Fibroblast of villous mesenchyme (primary cell): ENCODE measurements at places on chromosomes 12 and 14. TPM values are rescaled to one million over a fixed set of nuclear protein-coding genes. Genes with fewer than 3 reads are reported as not detected.

- DNase-seq = no peak
Measured at GRCh38 chr14:31935391-31935790, 141.7 kb upstream of the ARHGAP5 start.

GRCh38 chr12:131095826-131096680 lies 142.3 kb downstream of the ADGRD1 start:
- DNase-seq = no peak

GRCh38 chr14:63902375-63902976 lies 49.7 kb downstream of the SYNE2 start:
- no peak for DNase-seq

DNA sequence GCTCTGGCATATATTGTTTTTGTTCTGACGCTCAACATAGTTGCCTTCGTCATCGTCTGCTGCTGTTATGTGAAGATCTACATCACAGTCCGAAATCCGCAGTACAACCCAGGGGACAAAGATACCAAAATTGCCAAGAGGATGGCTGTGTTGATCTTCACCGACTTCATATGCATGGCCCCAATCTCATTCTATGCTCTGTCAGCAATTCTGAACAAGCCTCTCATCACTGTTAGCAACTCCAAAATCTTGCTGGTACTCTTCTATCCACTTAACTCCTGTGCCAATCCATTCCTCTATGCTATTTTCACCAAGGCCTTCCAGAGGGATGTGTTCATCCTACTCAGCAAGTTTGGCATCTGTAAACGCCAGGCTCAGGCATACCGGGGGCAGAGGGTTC lies 77.0 kb downstream of the GTF2A1 start:
- DNase-seq = no peak

- DNase-seq = no peak
Measured at GRCh38 chr14:79502136-79502750, 709.1 kb downstream of the DIO2 start.

DNA sequence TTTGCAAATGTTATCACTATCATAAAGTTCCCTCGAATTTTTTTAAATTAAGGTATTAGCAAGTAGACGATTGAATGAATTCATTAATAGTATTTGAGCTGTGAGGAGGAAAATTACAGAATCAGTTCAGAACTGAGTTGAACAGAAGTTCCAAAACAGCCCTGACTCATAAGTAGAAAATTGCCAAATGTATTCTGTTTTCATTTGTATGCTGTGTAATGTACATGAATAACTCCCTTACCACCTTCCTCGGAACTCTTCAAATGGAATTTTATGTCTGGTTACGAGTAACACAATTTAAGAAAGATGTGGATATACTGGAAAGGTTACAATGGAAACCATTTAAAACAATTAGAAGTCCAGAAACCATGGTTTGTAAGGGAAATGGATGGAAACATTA lies 283.3 kb upstream of the FAR2 start:
- DNase-seq = no peak

GRCh38 chr14:101349108-101349507 lies 212.2 kb upstream of the DIO3 start:
- DNase-seq = no peak

DNA sequence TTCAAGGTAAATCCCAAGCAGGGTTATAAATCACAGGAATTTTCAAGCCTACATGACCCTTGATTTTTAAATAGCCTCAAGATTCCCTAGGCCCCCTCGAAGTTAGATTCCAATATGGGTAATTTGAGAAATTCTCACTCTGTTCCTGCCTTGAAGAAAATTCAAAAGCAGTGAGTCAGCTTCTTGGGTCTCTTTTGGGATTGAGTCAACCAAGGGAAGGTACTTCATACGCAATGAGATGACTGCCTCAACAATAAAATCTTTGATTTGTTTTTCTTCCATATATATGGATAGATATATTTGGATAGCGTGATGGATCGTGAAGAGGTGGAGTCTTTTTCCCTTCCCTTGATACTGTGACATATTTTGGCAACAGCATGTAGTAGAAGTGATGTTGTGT lies 180.4 kb upstream of the ATP2B1 start:
- peak; percentile 11 for DNase-seq

GRCh38 chr14:87785897-87786296 lies 207.1 kb downstream of the GALC start:
- no peak for DNase-seq

DNA sequence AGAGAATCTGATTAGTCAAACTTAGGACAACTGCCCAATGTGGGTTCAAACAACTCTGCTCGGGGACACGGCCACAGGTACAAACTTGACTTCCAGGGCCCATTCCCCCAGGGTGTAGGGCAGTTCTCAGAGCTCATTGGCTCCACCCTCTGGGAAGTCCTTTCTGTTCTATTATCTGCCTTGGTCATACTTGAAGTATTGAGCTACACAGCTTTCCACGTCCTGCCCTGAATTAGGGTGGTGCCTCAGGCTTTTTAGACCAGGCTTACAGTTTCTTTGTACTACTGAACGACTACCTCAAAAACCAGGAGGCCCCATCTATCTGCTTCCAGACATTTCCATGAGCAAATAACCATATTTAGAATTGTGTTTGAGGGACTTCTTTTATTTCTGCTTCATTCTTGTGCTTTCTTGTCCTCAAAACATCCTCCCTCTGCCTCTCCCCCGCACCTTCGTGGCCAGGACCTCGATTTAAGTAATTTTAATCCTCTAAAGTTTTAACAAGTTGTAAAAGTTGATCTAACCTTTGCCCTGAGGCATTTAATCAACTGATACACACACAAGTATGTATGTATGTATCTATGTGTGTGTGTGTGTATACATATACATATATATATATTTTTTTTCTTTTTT lies 281.7 kb upstream of the AMIGO2 start:
- peak; percentile 57 for DNase-seq

GRCh38 chr14:23164250-23164649 lies 19.2 kb downstream of the SLC7A8 start:
- DNase-seq = peak; percentile 25

- DNase-seq = peak; percentile 1
Measured at GRCh38 chr12:40375076-40375475, 150.3 kb downstream of the LRRK2 start.

- DNase-seq = no peak
Measured at GRCh38 chr14:53701108-53701875, 255.3 kb downstream of the BMP4 start.

DNA sequence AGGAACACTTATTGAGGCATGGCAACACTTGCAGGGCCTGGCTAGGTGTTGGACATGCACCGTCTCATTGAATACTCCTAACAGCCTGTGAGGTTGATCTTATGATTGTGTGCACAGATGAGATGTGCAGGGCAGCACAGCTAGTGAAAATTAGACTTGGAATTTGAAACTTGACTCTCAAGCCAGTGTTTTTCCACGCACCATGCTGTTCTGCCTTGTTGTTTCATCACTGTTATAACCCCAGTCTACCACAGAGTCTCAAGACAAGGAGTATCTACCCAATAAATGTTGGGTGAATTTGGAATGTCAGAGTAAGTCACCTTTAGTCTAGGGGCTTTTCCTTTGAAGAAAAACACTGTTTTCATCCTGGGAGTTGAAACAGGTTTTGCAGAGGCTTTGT lies 55.8 kb upstream of the LRIG3 start:
- peak; percentile 36 for DNase-seq

- DNase-seq = no peak
Measured at GRCh38 chr12:62898526-62898925, 36.4 kb downstream of the PPM1H start.

GRCh38 chr12:93048656-93049055 lies 119.6 kb upstream of the EEA1 start:
- DNase-seq = no peak

DNA sequence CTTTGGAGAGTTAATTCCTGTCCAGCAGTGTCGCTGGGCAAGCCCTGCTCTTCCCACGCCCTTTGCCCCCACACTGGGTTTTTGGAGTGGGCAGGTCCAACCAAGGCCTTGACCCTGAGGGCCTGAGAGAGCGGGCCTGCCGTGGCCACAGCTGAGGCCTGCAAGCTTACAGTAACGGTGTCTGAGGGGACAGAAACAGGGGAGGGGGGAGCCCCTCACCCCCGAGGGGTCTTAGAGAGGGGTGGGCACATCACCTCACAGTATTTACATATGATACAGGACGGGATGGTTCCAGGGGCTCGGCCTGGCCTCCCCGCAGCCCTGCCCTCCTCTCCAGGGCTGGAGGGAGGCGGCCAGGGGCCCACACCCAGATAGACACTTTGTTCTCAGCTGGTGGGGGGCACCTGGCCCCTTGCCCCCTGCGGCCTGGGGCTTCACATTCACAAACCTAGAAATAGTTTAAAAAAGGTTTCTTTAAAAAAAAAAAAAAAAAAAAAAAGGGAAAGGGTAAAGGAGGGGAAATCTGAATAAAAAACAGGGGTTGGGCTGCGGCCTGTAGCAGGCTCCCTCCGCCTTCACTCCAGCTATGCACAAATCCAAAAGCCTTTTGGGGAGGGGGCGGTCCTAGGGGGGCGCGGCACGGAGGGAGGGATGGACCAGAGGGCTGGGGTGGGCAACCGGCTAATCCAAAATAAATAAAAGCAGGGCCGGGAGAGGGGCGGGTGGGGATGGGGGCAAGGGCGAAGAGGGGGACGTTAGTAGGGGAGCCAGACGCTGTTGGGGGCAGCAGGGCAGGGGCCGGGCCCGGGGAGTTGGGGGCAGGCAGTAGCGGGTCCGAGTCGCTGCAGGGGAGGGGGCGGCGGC lies 14.8 kb upstream of the PLA2G1B start:
- DNase-seq = no peak

DNA sequence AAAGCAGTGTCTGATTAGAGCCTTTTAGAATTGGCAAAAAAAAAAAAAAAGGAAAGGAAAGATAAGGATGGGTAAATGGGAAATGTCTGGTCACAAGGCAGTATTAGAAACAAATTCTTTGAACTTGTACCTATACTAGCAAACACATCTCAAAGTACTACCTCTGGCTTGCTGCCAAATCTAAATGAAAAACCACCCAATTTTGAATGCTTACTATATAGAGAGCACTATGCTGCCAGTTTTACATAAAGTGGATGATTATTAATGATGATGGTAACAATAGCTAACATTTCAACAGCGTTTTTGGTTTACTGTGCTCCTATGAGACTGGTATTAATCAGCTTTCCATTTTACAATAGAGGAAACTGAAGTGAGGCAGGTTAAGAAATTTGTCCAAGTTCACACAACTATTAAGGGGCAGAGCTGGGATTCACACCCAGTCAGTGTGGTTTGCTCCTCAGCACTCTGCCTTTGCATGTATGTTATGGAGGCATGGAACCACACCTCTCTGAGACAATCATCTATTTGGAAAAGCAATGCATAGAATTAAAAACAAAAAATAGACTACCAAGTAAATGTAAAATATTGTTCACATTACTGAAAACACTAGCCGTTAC lies 34.2 kb downstream of the ATP2B1 start:
- DNase-seq = no peak

DNA sequence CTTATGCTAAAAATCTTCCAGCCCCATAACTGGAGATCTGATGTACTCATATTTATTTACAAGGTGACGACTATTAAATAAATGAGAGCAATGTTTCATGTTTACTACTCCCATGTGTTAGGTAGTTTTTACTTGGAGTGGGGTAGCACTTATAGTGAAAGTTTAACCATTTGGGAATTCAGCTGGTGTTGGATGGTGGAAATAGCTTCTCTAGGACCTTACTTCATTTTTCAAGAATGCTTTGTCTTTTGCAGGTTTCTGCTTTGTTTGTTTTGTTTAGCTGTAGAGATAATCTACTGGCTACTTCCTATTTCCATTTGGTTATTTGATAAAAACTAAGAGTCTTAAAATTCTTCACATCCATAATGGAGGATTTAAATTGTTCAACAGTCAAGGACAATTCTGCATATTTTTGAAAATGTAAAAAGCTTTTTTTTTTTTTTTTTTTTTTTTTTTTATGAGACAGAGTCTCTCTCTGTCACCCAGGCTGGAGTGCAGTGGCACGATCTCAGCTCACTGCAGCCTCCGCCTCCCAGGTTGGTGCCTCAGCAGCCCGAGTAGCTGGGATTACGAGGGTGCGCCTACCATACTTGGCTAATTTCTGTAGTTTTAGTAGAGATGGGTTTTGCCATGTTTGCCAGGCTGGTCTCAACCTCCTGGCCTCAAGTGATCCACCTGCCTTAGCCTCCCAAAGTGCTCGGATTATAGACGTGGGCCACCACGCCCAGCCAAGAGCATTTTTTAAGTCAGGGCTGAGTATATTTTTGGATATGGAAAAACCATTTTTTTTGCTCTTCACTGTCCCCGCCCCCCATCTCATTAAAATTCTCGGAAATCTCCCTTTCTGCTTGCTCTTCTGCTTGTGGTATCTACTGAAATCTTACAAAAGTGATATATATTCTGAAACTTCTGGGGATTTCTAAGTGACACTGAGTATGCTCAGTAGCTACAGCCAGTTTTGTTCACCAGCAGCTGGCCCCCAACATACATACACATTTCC lies 1.4 kb upstream of the ABCD2 start:
- peak; percentile 1 for DNase-seq

GRCh38 chr12:5031958-5032357 lies 11.7 kb upstream of the KCNA5 start:
- DNase-seq = no peak

GRCh38 chr12:109736552-109737108 lies 23.0 kb downstream of the FAM222A start:
- peak; percentile 35 for DNase-seq

- DNase-seq = peak; percentile 21
Measured at GRCh38 chr14:103594265-103594664, 31.5 kb downstream of the COA8 start.

DNA sequence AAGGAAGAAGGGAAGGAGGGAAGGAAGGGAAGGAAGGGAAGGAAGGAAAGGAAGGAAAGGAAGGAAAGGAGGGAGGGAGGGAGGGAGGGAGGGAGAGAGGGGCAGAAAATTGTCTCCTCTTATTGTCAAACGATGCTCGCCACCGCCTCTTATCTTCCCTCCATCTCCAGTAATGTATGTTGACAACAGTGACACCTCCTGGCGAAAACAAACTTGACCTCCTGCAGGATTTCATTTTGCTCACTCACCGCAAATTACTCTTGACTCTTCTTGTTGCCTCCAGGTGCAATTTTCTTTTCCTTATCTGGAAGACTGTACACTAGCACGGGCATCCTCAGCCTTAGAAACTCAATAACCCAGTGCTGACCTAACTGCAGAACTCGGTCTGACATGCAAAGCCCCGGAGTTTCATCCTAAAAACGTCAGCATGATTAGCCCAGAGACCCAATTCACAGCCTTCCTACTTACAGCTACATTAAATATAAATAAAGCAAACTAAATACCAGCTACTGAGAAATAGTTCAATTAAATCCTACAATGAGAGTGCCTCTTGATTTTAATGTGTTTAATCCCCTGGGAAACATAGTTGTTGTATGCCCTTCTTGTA lies 512.4 kb upstream of the TMPO start:
- peak; percentile 44 for DNase-seq

DNA sequence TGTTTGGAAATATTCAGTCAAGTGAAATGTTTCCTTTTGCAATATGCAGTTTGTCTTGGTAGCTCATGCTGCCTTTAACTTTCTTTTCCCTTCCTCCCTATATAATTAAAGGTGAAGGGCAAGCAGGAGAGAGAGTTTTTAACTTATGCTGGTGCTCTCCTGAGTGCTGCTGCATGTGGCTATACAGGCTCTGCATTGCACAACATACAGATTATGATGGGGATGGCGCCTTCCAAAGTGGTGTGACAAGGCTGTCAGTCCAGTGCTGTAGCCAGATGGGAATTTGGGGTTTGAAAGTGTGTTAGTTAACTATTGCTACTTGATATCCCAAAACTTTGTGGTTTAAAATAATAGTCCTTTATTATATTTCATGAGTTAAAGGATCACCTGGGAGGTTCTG lies 199.0 kb downstream of the ATP23 start:
- no peak for DNase-seq

The SLCO1A2 gene
- 0.32 and 0.86 TPM in 2 replicates for total RNA-seq

The SOCS4 gene
- total RNA-seq = 16.1 and 26.8 TPM in 2 replicates

The CRACR2A gene
- 9.5 and 15.5 TPM in 2 replicates for total RNA-seq

The FLVCR2 gene
- 0.43 and 0.64 TPM in 2 replicates for total RNA-seq

The FOXN4 gene
- total RNA-seq = not detected in 2 replicates

The ABCD2 gene
- under 0.01 and 0.32 TPM in 2 replicates for total RNA-seq

The RTL1 gene
- total RNA-seq = not detected in 2 replicates

The RNU7-1 gene
- total RNA-seq = not detected in 2 replicates
